Right lobe of liver (tissue), 6 donors: ENCODE measurements at places on chromosomes 3 and 15. TPM values are rescaled to one million over a fixed set of nuclear protein-coding genes. Genes with fewer than 3 reads are reported as not detected.

DNA sequence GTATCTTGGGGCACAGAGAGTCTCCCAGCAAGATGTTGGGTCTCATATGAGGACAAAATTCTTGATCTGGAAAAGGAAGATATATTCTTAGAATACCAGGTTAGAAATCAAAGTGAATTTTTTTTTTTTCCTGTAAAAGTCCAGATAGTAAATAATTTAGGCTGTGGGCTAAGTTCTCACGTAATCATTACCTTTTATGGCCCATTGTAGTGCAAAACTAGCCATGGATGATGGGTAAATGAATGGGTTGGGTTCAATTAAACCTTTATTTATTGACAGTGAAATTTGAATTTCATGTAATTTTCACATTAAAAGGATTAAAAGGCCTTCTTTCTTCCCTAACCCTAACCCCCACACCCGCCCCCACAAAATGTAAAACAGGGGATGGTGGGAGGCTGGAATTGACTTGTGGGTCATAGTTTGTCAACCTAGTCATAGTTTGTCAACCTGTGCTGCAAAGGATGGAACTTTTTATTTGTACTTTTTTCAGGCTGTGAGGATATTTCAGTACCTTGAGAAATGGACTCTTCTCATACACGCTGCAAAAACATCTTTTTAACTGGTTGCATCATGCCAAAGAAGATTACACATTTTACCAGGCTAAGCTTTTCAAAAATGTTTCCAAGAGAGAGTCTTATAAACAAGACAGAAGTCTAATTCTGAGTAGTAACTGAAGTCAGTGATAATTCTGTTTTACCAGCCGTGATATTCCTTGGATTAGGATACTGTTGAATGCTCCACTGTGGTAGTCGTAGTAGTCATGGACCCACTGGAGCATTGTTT lies 138.8 kb downstream of the AKAP13 start:
- no peaks in the 10 kb centered on the region for H3K27me3 ChIP-seq
- H3K4me1 ChIP-seq: peaks cover 7% of the 10 kb centered on the region
- H3K36me3 ChIP-seq: no peaks in the 10 kb centered on the region
- no peak overlapping the region for H3K27ac ChIP-seq
- DNase-seq: no peak

DNA sequence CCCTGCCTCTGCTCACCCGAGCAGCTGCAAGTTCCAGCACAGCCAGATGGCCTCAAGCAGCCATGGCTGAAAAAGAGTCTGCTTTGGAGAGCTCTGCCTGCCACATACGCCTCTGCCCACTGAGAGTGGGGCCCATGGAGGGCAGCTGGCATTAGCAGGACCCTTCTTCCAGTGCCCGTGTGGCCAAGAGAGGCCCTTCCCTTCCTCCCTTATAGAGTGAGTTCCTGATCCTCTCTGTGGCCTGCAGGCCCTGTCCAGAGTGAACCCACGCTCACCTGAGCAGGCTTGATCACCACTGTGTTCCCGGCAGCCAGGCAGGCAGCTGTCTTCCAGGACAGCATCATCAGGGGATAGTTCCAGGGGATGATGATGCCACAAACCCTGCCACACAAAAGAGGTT lies 41.4 kb upstream of the SLC41A3 start:
- peaks cover 92% of the 10 kb centered on the region for H3K36me3 ChIP-seq
- no peaks in the 10 kb centered on the region for H3K4me1 ChIP-seq
- no peaks in the 10 kb centered on the region for H3K27me3 ChIP-seq
- DNase-seq: peak; percentile 40
- no peak overlapping the region for H3K4me3 ChIP-seq

- no peak overlapping the region for H3K4me3 ChIP-seq
- no peaks in the 10 kb centered on the region for H3K27me3 ChIP-seq
- no peak overlapping the region for H3K27ac ChIP-seq
Observed at GRCh38 chr3:79005084-79005483, 762.7 kb downstream of the ROBO1 start.

- H3K4me1 ChIP-seq: peaks cover 6% of the 10 kb centered on the region
- no peak overlapping the region for H3K27ac ChIP-seq
- H3K4me3 ChIP-seq: peak overlapping the region; percentile 41
- no peaks in the 10 kb centered on the region for H3K36me3 ChIP-seq
Observed at GRCh38 chr15:89775815-89776214, 317 bp upstream of the MESP2 start.

DNA sequence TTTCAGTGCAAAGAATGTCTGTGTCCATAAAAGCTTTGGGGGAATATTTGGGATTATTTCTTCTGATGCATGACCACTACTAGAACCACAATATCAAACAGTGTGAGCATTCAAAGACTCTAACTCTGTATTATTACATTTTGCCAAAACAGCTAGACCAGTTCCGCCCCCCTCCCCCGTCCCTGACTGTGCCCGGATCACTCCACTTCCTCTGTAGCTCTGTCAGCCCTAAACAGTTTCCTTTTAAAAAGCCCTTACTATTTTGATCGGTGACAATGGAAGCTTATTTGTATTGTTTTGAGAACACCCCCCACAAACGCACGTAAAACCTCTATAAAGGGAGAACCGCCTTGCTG lies 36.6 kb upstream of the EPHB3 start:
- no peaks in the 10 kb centered on the region for H3K36me3 ChIP-seq
- no peak overlapping the region for H3K27ac ChIP-seq
- no peaks in the 10 kb centered on the region for H3K4me1 ChIP-seq
- H3K27me3 ChIP-seq: no peaks in the 10 kb centered on the region

- no peaks in the 10 kb centered on the region for H3K36me3 ChIP-seq
- no peak overlapping the region for H3K27ac ChIP-seq
- no peak overlapping the region for H3K4me3 ChIP-seq
- no peaks in the 10 kb centered on the region for H3K27me3 ChIP-seq
- DNase-seq: no peak
- no peaks in the 10 kb centered on the region for H3K4me1 ChIP-seq
Observed at GRCh38 chr15:76802411-76802810, 102.7 kb downstream of the SCAPER start.

- H3K27me3 ChIP-seq: no peaks in the 10 kb centered on the region
- no peaks in the 10 kb centered on the region for H3K4me1 ChIP-seq
- H3K4me3 ChIP-seq: no peak overlapping the region
- H3K27ac ChIP-seq: no peak overlapping the region
- no peaks in the 10 kb centered on the region for H3K36me3 ChIP-seq
Observed at GRCh38 chr3:29410220-29410619, 129.3 kb downstream of the RBMS3 start.

DNA sequence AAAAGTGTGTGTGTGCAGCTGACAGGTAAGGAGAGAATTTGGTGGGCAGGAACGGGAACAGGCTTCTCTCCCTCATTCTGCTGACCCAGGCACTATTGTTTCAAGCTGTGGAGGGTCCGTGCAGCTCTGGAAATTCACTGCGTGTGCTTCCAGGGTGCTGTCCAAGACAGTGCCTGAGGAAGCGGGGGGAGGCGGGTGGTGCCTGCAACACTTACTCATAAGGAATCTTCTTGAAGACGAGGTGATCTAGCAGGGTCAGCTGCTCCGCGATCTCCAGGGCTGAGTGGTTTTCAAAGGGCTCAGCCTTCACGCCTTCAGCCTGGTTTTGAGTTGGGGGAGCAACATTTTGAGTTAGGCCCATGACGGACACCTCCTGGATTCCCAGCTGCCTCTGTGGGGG lies 46.6 kb upstream of the CTSH start:
- H3K4me3 ChIP-seq: no peak overlapping the region
- H3K27ac ChIP-seq: no peak overlapping the region
- no peaks in the 10 kb centered on the region for H3K36me3 ChIP-seq

GRCh38 chr15:89150762-89151664 lies 62.8 kb downstream of the ABHD2 start:
- no peak overlapping the region for H3K4me3 ChIP-seq
- peaks cover 14% of the 10 kb centered on the region for H3K4me1 ChIP-seq
- H3K36me3 ChIP-seq: peaks cover 45% of the 10 kb centered on the region
- no peak for DNase-seq

DNA sequence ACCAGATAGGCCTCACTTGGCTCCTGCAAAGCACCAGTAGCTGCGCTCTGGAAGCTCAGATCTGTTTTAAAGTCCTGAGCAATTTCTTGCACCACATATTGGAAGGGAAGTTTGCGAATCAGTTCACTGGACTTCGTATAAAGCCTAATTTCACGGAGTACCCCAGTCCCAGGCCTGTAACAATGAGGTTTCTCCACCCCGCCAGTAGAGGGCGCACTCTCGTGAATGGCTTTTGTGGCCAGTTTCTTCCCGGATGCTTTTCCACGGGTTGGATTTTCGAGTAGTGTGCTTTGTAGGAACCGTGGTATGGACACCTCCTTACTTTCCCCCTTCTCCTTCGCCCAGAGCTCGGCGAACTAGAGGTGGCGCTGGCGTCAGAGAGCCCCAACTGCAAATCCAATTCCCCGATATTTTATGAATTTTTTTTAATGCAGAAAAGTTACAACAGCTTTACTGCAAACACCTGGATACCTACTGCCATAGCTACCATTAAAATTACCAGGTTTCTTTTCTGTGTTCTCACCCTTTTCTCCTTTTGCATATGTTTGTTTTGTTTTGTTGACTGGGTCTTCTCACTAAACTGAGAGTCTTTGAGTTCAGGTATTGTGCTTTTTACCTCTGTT lies 13.3 kb downstream of the RARB start:
- no peaks in the 10 kb centered on the region for H3K4me1 ChIP-seq
- no peaks in the 10 kb centered on the region for H3K36me3 ChIP-seq
- DNase-seq: no peak
- H3K27me3 ChIP-seq: no peaks in the 10 kb centered on the region

DNA sequence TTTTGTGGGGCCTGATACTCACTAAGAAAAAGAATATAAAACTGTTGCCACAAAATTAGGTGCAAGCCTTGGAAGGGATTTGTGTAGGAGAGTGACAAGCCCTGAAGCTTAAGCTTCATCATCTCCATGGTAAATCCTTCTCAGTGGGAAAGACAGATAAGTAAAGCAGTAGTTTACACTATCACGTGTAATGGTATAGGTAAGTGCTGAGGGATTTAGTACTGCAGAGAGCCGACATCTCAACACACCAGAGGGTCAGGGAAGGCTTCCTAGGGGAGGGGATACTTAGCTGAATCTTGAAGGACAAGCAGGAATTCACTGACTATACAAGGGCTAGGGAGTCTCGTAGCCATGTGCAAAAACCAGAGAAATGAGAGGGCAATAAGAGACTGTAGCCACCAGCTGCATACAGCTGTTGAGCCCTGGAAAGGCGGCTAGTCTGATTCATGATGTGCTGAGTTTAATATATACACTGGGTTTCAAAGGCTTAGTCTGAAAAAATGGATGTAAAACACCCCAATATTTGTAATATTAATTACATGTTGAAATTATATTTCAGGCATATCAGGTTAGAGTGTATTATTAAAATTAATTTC lies 11.1 kb downstream of the SLC24A1 start:
- H3K27ac ChIP-seq: no peak overlapping the region
- H3K27me3 ChIP-seq: no peaks in the 10 kb centered on the region
- no peaks in the 10 kb centered on the region for H3K4me1 ChIP-seq
- H3K36me3 ChIP-seq: no peaks in the 10 kb centered on the region
- DNase-seq: no peak
- no peak overlapping the region for H3K4me3 ChIP-seq

- no peak within 1 kb of the TSS for H3K27ac ChIP-seq
- no peaks in the 10 kb centered on the region for H3K4me1 ChIP-seq
- DNase-seq: no peak
- H3K36me3 ChIP-seq: no peaks in the 10 kb centered on the region
- no peaks in the 10 kb centered on the region for H3K27me3 ChIP-seq
- no peak within 1 kb of the TSS for H3K4me3 ChIP-seq
Observed at GRCh38 chr3:14539742-14540491, at the start of gene GRIP2. TSS of gene GRIP2 (minus strand) at chr3:14540342. CDS start at chr3:14540308, 34 bp downstream.

DNA sequence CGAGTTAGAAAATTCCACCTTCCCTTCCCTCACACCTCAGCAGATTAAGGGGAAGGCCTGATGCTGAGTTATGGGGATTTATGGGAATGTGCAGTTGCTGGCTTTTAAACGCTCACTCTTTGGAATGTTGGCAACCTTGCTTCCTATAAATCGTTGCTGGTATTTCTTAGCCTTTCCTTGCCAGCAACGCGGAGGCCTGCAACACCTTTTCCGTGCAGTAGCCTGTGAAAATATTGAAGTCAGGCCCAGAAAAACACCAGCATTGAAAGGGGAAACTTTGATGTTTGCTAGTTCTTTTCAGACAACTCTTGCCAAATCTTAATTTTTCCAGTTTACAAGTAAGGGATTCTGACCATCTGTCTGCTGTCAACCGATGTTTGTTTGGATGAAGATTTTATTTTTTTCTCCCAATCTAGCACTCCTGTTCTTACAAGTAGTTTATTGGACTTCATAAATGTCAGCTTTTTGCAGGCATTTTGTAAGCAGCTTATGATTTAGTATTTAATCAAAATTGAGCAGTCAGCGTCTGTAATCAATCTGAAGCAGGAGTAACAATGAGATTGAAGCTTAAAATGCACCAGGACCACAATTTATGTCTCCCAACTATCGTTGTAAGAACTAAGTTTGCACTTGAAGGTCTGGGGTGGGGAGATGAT lies 251.0 kb downstream of the RPLP1 start:
- H3K27ac ChIP-seq: no peak overlapping the region
- no peak overlapping the region for H3K4me3 ChIP-seq
- H3K36me3 ChIP-seq: no peaks in the 10 kb centered on the region
- no peaks in the 10 kb centered on the region for H3K4me1 ChIP-seq
- no peak for DNase-seq
- no peaks in the 10 kb centered on the region for H3K27me3 ChIP-seq

- no peaks in the 10 kb centered on the region for H3K27me3 ChIP-seq
- H3K4me3 ChIP-seq: no peak overlapping the region
- H3K27ac ChIP-seq: no peak overlapping the region
- H3K36me3 ChIP-seq: no peaks in the 10 kb centered on the region
- no peaks in the 10 kb centered on the region for H3K4me1 ChIP-seq
- no peak for DNase-seq
Observed at GRCh38 chr15:64761156-64761555, 14.2 kb downstream of the RBPMS2 start.

DNA sequence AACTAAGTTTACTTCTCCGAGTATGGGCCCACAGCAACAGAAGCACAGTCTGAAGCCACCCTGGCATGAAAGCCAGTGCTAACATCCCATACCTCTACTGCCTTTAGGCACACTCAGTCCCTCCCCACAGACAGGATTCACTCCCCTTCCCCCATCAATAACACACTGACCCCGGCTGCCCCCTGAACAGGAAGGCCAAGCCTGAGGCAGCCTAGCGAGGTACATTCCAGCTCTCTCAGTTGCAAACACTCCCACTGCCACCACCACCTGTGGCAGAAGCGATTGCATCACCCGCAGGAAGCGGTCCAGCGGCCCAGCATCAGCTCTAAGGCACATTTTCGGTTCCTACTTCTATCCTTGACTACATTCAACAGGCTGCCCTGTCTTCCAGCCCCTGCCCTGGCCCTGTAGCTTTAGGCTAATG lies 7.0 kb upstream of the BMF start:
- H3K4me1 ChIP-seq: no peaks in the 10 kb centered on the region
- no peak overlapping the region for H3K27ac ChIP-seq
- DNase-seq: peak; percentile 83
- H3K27me3 ChIP-seq: no peaks in the 10 kb centered on the region

CLEC3B gene
- total RNA-seq: 19.4 TPM

LSAMP gene
- not detected for total RNA-seq

ROPN1 gene
- total RNA-seq: not detected

OTOL1 gene
- not detected for total RNA-seq

KBTBD13 gene
- not detected for total RNA-seq
